ENCODE measurements at places on chromosomes 1 and 21. TPM values are rescaled to one million over a fixed set of nuclear protein-coding genes. Genes with fewer than 3 reads are reported as not detected.
A peak's percentile ranks its signal among the peaks of the same experiment; 100 is the strongest.

DNA sequence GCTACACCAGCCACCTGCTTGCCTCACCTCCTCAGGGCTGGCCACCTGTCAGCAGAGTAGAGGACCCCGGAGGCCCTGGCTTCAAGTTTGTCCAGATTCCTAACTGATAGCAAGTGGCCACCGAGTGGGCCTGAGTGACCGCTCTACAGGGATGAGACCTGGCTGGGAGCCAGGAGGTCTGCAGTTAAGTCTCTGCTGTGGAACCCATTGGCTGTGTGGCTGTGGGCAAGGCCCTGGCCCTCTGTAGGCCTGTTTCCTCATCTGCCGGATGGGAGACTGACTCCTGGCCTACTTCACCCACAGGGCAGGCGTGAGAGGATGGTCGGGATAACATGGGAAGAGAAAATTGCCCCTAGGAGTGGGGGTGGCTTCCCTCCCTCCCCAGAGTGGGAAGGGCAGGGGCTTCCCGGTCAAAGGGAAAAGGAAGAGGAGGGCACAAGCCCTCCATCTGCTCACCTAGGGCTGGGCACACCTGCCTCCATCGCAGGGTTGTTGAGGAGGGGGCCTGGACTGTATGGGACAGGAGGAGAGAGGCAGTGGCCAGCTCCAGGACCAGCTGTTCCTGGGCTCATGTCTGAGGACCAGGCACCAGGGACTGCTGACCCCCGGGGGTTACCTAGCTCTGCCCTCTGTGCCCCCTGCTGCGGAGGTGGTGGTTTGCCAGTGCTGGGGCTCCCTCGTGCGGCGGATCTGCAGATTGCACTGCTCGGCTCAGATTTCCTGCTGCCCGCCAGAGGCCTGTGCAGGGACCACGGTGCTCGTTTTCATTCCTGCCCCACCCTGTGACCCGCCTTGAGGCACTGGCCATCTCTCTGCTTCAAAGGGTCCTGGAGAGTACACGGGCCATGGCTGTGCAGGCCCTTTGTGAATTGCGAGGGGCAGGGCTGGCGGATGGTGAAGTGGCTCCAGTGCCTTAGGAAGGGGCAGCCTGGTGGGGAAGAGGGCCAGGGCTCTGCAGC lies 9.1 kb upstream of the MTFR1L start:
- peaks cover 36% of the 10 kb centered on the region for H3K4me1 ChIP-seq
- H3K27ac ChIP-seq: no peak overlapping the region
- H3K4me3 ChIP-seq: no peak overlapping the region
- H3K27me3 ChIP-seq: no peaks in the 10 kb centered on the region
- peak; percentile 64 for DNase-seq
- H3K36me3 ChIP-seq: no peaks in the 10 kb centered on the region

- no peak overlapping the region for H3K4me3 ChIP-seq
- H3K27ac ChIP-seq: no peak overlapping the region
- H3K4me1 ChIP-seq: no peaks in the 10 kb centered on the region
- H3K27me3 ChIP-seq: no peaks in the 10 kb centered on the region
These were observed 7.0 kb downstream of the KCNAB2 start for GRCh38 chr1:6052543-6053205.

Gene SPRR2G
- not detected for polyA plus RNA-seq

Gene DOP1B
- 6.5 TPM for polyA plus RNA-seq

GRCh38 chr1:232922485-232922884 lies 27.9 kb upstream of the NTPCR start:
- H3K27me3 ChIP-seq: no peaks in the 10 kb centered on the region
- no peak overlapping the region for H3K27ac ChIP-seq
- DNase-seq: no peak
- H3K36me3 ChIP-seq: no peaks in the 10 kb centered on the region
- H3K4me3 ChIP-seq: no peak overlapping the region
- no peaks in the 10 kb centered on the region for H3K4me1 ChIP-seq

Gene PBX1
- 129 TPM for polyA plus RNA-seq

- no peak overlapping the region for H3K27ac ChIP-seq
- no peaks in the 10 kb centered on the region for H3K27me3 ChIP-seq
- no peak overlapping the region for H3K4me3 ChIP-seq
- H3K4me1 ChIP-seq: no peaks in the 10 kb centered on the region
- H3K36me3 ChIP-seq: no peaks in the 10 kb centered on the region
These were observed 25.1 kb downstream of the PRDM16 start for GRCh38 chr1:3093898-3094626.

Gene CCDC185
- polyA plus RNA-seq: 0.13 TPM

Gene VHLL
- polyA plus RNA-seq: not detected

- peak; percentile 81 for DNase-seq
- no peaks in the 10 kb centered on the region for H3K27me3 ChIP-seq
- H3K36me3 ChIP-seq: no peaks in the 10 kb centered on the region
- no peak overlapping the region for H3K4me3 ChIP-seq
- H3K27ac ChIP-seq: peak overlapping the region; percentile 2
These were observed 54.9 kb upstream of the BACE2 start for GRCh38 chr21:41112740-41113692.

Gene COL24A1
- polyA plus RNA-seq: 40.8 TPM

Gene DEDD
- 54.3 TPM for polyA plus RNA-seq

Gene SLAMF1
- polyA plus RNA-seq: 0.27 TPM

GRCh38 chr1:83927701-83928100 lies 71.2 kb downstream of the TTLL7 start:
- no peaks in the 10 kb centered on the region for H3K36me3 ChIP-seq
- H3K27ac ChIP-seq: no peak overlapping the region

- H3K27ac ChIP-seq: no peak overlapping the region
- no peaks in the 10 kb centered on the region for H3K27me3 ChIP-seq
- H3K36me3 ChIP-seq: no peaks in the 10 kb centered on the region
- H3K4me3 ChIP-seq: no peak overlapping the region
- peaks cover 65% of the 10 kb centered on the region for H3K4me1 ChIP-seq
These were observed 5.9 kb upstream of the MARCKSL1 start for GRCh38 chr1:32341971-32342370.

DNA sequence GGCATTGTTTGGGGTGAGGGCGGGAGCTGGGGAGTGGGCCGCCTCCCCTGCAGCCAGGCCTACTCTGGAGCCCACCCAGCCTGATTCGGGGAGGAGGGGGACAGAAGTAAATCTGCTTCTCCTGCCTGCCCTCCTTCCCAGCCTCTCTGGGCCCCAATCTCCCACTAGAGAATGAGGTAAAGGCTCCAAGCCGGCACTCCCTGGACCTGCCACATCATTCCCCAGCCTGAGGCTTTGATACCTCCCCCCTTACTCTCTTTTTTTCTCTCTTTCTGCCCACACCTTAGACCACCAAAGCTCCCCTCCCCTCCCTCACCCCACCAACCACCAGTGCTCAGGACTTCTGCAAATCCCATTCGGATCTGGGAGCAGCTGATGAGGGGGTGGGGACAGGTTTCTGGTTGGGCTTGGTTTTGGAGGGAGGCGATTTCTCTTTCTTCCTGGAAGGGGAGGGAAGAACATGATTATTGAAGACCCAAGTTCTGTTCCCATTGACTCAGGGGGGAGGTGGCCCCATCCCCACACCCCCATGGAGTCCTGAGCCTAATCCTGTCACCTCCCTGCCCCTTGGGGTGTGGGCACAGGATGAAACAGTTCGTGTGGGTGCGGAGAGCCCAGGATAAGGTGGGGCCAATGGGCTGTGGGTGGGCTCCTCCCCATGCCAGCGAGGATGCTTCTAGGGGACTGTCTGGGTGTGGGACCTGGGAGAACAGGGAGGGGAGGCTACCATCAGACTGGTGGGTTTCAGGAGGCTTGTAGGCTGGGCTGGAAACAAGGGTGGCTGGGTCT lies 1.3 kb downstream of the MAP7D1 start:
- peaks cover 76% of the 10 kb centered on the region for H3K4me1 ChIP-seq
- no peaks in the 10 kb centered on the region for H3K36me3 ChIP-seq
- peak overlapping the region; percentile 98 for H3K27ac ChIP-seq

- no peaks in the 10 kb centered on the region for H3K4me1 ChIP-seq
- H3K4me3 ChIP-seq: no peak overlapping the region
- no peak overlapping the region for H3K27ac ChIP-seq
These were observed 5.2 kb downstream of the LRRC7 start for GRCh38 chr1:69572921-69573320.

GRCh38 chr1:102970496-102971078 lies 137.7 kb downstream of the COL11A1 start:
- H3K4me1 ChIP-seq: no peaks in the 10 kb centered on the region
- H3K27ac ChIP-seq: no peak overlapping the region
- H3K36me3 ChIP-seq: no peaks in the 10 kb centered on the region

- no peak overlapping the region for H3K4me3 ChIP-seq
- H3K4me1 ChIP-seq: peaks cover 16% of the 10 kb centered on the region
- peaks cover 97% of the 10 kb centered on the region for H3K27me3 ChIP-seq
These were observed 130.3 kb upstream of the DPYD start for GRCh38 chr1:98051065-98051675.

Gene ZSWIM5
- 4.4 TPM for polyA plus RNA-seq

Gene YTHDF2
- polyA plus RNA-seq: 77.7 TPM

DNA sequence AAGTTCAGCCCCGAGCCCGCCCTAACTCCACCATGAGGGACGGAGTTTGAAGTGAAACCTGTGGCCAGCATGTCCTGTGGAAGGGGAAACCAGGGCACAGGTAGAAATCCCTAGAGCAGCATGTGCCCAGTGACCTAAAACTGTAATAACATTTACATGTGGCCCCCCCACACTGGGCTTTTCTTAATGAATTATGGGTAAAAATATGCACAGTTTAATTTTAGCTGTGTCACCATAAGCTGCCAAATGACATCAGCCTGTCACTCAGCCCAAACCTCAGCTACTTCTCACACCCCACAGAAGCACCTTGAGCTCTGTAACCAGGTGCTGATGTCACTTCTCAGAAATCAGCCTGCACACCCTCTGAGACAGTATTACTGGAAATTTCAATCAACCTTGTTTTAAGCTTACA lies 50.0 kb upstream of the SLC19A1 start:
- DNase-seq: no peak
- no peaks in the 10 kb centered on the region for H3K36me3 ChIP-seq
- H3K4me3 ChIP-seq: no peak overlapping the region

- no peak overlapping the region for H3K4me3 ChIP-seq
- H3K27me3 ChIP-seq: peaks cover 23% of the 10 kb centered on the region
- H3K36me3 ChIP-seq: no peaks in the 10 kb centered on the region
- no peaks in the 10 kb centered on the region for H3K4me1 ChIP-seq
- no peak for DNase-seq
- no peak overlapping the region for H3K27ac ChIP-seq
These were observed 13.8 kb upstream of the UBL4B start for GRCh38 chr1:110098222-110099026.

DNA sequence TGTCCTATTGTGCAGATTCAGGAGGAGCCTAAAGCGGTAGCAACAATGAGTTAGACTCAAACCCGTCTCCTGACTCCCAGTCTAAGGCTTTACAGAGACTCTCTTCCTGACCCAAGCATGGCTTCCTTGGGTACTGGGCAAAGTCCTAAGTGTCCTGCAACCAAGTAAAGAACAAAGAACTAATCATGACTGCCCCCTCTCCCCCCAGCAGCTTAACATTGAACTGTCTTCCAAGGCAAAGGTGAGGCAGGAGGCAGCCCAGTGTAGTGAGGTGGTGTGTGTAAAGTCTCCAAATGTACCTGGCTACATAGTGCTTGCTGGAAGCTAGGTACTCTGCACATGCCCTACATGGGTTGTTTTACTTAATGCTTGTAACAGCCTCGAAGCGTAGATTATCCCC lies 2.3 kb downstream of the FABP3 start:
- H3K4me1 ChIP-seq: peaks cover 24% of the 10 kb centered on the region
- H3K36me3 ChIP-seq: no peaks in the 10 kb centered on the region
- peaks cover 13% of the 10 kb centered on the region for H3K27me3 ChIP-seq
- H3K27ac ChIP-seq: no peak overlapping the region
- H3K4me3 ChIP-seq: no peak overlapping the region
- DNase-seq: no peak

- no peaks in the 10 kb centered on the region for H3K4me1 ChIP-seq
- no peak overlapping the region for H3K27ac ChIP-seq
- no peaks in the 10 kb centered on the region for H3K27me3 ChIP-seq
These were observed 41.2 kb downstream of the KIF21B start for GRCh38 chr1:200982071-200982945.

DNA sequence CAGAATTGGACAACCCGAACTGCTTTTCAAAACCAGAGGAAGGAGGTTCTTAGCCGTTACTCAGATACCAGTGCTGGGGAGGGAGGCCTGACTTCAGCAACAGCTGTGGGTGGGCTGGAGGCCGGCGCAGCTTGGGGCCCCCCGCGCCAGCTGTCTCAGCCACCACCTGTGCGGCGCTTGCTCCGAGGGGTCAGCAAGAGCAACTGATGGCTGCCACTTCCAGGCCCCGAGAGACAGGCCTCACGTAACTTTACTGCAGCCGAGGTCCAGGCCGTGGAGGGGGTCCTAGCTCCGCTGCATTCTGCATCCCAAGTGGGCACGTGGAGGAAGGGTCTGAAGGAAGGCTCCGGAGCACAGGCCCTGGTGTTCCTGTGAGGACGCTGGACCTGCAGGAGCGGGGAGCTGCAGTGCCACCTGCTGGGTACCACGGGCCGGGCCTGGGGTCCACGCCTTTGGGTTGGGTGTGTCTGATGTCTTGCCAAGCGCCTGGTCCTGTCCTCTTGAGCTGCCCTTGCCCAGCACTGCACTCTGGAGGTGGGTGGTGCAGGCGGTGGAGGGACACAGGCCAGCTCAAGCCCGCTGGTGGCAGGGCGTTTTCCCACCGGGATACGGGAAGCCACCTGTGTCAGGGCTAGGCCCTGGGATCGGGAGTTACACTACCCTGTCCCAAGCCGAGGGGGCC lies 9.8 kb downstream of the THAP3 start:
- peaks cover 3% of the 10 kb centered on the region for H3K36me3 ChIP-seq
- no peak overlapping the region for H3K4me3 ChIP-seq
- H3K27me3 ChIP-seq: no peaks in the 10 kb centered on the region
- no peak overlapping the region for H3K27ac ChIP-seq
- no peaks in the 10 kb centered on the region for H3K4me1 ChIP-seq
- DNase-seq: peak; percentile 87

DNA sequence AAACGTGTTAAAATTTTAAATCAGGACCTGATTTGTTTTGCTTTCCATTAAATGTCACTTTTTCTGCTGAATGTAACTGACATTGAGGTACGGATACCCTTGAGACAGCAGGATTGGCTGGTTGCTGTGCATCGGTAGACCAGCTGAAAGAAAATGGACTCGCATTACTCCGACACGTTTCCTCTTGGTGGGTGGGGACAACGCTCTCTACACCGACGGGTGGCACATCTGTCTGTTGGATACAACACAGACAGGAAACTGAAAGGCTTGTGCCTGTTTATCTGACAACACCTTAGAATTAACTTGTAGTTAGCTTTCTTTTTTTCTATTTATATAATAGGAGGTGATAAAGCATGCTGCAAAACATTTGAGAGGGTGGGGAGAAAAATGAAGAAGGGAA lies 19.4 kb downstream of the PRPF38A start:
- peaks cover 45% of the 10 kb centered on the region for H3K36me3 ChIP-seq
- H3K4me1 ChIP-seq: no peaks in the 10 kb centered on the region
- no peak overlapping the region for H3K4me3 ChIP-seq
- DNase-seq: no peak
- H3K27me3 ChIP-seq: no peaks in the 10 kb centered on the region

All from left lung (tissue), 14 donors.